ENCODE measurements at places on chromosomes 7 and 10. TPM values are rescaled to one million over a fixed set of nuclear protein-coding genes. Genes with fewer than 3 reads are reported as not detected.

GRCh38 chr7:137164251-137164650 is 179.3 kb downstream of the PTN start:
- DNase-seq = no peak

DNA sequence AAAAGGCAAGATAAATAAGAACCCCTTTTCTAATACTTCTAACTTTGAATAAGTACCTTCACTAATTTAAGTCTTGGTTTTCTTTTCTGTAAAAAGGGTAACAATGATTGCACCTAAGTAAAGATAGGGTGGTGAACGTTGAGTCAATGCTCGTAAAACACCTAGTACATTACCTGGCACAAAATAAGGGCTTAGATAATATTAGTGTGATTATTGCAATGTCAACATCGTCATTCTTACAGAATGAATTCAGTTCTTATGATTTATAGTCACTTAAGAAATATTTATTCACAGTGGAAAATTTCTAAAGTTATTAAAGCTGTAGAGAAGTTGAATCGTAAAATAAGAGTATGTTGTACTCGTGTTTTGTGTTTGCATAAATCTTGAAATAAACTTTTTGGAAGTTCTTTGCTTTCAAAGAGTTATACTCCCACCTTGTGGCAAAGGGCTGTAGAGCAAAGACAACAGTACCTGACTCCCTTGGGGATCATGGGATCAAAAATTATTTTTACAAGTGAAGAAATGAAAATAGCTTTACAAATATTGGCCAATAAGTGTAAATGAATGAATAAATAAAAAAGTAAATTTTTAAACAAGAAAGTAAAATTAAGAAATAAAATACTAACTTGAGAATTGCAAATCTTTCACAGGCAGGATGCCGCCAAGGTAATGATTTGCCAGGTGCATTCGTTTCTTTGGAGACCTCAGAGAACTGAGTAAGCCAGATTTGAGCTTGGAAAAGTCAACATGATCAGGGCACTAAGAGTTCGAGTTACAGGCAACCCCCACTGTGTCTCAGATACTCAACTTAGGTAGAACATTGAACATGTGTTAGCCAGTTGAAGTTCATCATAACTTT is 285.8 kb upstream of the CACNA2D1 start:
- DNase-seq = peak; percentile 12

DNA sequence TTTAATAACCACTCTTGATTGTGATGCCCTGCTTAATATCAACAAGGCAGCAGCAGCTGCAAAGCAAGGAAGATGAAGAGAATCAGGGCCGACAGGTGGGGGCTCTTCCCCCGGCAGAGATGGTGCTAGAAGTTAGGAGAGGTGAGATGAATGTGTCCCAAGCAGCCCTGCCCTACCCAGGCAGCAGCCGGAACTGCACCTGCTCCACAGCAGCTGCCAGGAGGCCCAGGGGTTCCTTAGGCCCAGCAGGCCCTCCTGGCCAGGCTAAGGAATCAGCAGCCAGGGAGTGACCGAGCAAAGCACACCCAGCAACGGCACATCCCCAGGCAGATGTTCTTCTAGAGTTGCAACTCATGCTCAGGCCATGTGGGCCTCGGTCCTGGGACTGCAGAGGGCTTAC is 17.9 kb downstream of the AFAP1L2 start:
- no peak for DNase-seq

The MICALL2 gene
- 5.8 TPM for total RNA-seq

DNA sequence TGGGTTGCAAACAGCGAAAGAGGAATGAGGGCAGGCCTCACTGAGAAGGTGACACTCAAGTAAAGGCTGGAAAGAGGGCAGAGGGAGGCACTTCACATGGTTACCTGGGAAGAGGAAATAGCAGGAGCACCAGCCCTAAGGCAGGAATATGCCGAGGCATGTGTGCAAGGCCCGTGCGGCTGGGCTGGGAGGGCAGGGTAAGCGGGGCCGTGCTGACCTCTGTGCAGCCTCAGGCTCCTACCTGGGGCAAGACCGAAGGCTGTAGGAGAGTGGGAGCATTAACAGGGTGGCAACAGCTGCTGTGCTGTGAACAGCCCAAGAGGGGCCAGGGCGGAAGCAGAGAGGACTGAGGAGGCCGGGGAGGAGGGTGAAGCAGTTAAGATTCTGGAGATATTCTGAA is 24.0 kb upstream of the SH3PXD2A start:
- DNase-seq = no peak

DNA sequence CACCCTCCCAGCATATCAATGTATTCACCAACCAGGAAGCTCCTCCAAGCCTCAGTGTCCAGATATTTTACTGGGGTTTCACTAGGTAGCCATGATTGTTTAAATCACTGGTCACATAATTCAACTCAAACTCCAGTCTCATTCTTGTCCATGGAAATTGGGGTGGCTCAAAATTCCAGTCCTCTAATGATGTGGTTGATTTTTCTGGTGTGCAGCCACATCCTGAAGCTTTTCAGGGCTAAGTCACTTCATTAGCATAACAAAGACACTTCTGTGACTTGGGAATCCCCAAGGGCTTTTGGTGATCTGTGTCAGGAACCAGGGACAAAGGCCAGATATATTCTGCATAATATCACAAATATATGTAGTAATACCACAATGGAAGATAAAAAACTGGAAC is 786.9 kb upstream of the IGFBP3 start:
- no peak for DNase-seq

GRCh38 chr10:48506147-48506917 is 98.5 kb downstream of the ARHGAP22 start:
- DNase-seq = peak; percentile 88

GRCh38 chr7:80749270-80749669 is 110.8 kb downstream of the CD36 start:
- no peak for DNase-seq

GRCh38 chr10:107914450-107915214 is 750.1 kb upstream of the SORCS1 start:
- DNase-seq = no peak

The ELFN1 gene
- total RNA-seq = 0.18 TPM

The CAV2 gene
- total RNA-seq = 0.09 TPM

DNA sequence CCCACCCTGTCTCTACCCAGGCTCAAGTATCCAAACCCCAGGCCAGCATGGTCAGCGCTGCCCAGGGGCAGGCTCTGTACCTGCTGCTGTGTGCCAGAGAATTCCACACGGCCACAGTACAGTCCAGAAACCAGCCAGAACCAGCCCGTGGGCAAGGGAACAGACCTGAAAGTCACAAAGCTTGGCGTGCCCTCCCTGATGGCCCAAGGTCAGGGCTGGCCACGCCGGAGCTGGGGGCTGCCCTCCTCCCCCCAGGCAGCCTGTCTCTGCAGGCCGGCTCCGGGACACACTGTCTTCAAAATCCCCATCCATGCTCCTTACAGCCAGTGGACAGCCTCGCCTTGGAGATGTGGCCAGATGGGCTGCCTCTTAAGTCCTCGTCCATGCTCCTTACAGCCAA is 78.4 kb downstream of the CTBP2 start:
- DNase-seq = no peak

The KAZALD1 gene
- total RNA-seq = 18.0 TPM

Measured in HepG2 (cell line).